ENCODE measurements at places on chromosomes 13 and 19.

DNA sequence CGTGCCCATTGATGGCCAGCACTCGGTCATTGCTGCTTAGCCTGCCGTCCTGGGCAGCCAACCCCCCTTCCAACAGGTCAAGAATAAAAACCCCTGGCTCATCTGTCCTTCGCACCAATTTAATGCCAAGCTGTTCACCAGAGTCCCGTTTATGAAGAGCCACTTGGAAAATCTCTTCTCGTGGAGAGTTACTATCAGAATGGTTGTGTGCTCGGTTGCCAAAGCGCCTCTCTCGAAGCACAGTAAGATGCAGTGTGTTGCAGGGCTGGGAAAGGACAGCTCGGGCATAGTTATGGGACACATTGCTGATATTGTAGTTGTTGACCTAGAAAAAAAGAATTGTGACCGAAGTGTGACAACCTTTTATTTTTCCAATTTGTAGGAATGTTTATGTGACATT lies 57.9 kb downstream of the LNX2 start:
- H3K36me3 ChIP-seq = peaks cover 5% of the 10 kb centered on the region
- H3K4me1 ChIP-seq = no peaks in the 10 kb centered on the region

- H3K4me3 ChIP-seq = no peak overlapping the region
- H3K36me3 ChIP-seq = no peaks in the 10 kb centered on the region
- H3K27me3 ChIP-seq = no peaks in the 10 kb centered on the region
- H3K4me1 ChIP-seq = no peaks in the 10 kb centered on the region
Observed at GRCh38 chr13:34207872-34208271, 389.9 kb downstream of the RFC3 start.

DNA sequence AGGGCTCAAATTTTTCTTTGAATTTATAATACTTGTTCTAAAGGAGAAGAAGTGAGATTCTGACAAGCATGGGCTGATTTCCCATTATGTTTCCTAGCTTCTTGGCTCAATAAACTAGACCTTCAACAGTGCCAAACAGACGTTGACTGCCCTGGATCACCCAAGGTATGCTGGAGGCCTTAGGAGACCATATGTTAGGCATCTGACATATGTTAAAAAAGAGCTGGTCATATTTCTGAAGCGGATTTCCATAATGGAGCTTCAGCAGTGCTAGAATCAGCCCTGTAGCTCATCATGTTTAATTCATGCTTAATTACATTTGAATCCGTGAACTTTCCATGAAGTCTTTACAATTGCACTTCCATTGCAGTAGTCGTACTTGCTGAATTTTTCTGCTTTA lies 653.3 kb downstream of the DIAPH3 start:
- H3K27me3 ChIP-seq = no peaks in the 10 kb centered on the region
- no peaks in the 10 kb centered on the region for H3K4me1 ChIP-seq
- DNase-seq = no peak
- H3K4me3 ChIP-seq = no peak overlapping the region
- H3K27ac ChIP-seq = no peak overlapping the region

DNA sequence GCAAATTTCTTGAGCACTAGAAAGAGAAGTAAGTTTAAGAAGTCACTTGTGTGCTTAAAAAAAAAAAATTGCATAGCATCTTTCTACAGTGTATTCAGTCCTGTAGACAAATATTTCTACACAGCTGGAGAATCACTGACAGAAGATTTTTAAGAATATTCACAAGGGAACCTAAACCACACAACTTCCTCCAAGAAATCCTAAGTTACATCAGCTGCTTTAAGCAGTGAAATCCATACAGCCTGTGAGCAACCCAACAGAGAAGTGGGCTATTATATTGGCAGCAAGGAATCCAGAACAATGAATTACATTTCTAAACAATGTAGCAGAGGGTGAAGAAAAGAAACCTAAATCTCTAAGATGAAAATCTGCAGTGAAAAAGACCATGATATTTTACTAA lies 1.5 kb downstream of the DOCK9 start:
- H3K4me1 ChIP-seq = peaks cover 15% of the 10 kb centered on the region
- no peaks in the 10 kb centered on the region for H3K36me3 ChIP-seq
- peak overlapping the region; percentile 50 for H3K4me3 ChIP-seq

- no peaks in the 10 kb centered on the region for H3K27me3 ChIP-seq
- DNase-seq = no peak
- no peak overlapping the region for H3K4me3 ChIP-seq
Observed at GRCh38 chr19:13082192-13083007, 20.3 kb downstream of the LYL1 start.

- no peak overlapping the region for H3K4me3 ChIP-seq
- H3K4me1 ChIP-seq = no peaks in the 10 kb centered on the region
- H3K27me3 ChIP-seq = no peaks in the 10 kb centered on the region
- H3K36me3 ChIP-seq = no peaks in the 10 kb centered on the region
- peak; percentile 63 for DNase-seq
- H3K27ac ChIP-seq = peak overlapping the region; percentile 72
Observed at GRCh38 chr19:20969498-20969897, 46.4 kb downstream of the ZNF85 start.

DNA sequence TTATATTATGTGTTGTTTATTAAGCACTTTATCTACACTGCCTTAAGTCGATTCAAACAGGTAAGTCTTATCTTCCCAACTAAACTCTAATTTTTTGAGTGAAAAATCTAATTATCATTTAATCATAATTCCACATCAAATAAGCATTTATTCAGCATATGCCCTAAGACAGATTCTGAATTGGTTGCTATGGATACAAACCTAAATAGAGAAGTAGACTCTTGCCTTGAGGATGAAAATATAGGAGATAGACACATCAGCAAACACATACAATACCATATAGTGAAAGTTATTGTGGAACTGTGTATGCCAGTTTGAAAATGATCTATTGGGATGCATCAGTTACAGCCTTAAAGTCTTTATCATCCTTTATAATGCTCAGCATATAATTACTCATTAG lies 1679.9 kb downstream of the SLITRK1 start:
- no peak overlapping the region for H3K27ac ChIP-seq
- H3K36me3 ChIP-seq = no peaks in the 10 kb centered on the region
- no peaks in the 10 kb centered on the region for H3K27me3 ChIP-seq
- DNase-seq = no peak
- H3K4me3 ChIP-seq = no peak overlapping the region

DNA sequence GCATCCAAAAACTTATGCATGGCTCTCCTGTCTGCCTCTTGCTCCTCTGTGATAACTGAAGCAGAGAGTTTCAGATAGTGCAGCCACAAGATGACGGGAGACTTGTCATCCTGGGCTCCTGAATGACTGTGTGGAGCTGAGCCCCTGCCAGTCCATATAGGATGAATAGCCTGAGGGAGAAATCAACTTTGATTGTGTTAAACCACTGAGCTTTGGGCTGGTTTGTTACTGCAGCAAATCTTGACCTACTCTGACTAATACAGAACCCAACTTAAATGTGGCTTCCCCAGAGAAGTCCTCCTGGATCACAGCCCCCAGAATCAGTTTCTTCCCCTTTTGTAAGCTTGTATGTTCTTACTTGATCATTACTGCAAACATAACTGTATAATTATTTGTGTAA lies 11.2 kb upstream of the ATG4D start:
- DNase-seq = no peak
- no peaks in the 10 kb centered on the region for H3K27me3 ChIP-seq

DNA sequence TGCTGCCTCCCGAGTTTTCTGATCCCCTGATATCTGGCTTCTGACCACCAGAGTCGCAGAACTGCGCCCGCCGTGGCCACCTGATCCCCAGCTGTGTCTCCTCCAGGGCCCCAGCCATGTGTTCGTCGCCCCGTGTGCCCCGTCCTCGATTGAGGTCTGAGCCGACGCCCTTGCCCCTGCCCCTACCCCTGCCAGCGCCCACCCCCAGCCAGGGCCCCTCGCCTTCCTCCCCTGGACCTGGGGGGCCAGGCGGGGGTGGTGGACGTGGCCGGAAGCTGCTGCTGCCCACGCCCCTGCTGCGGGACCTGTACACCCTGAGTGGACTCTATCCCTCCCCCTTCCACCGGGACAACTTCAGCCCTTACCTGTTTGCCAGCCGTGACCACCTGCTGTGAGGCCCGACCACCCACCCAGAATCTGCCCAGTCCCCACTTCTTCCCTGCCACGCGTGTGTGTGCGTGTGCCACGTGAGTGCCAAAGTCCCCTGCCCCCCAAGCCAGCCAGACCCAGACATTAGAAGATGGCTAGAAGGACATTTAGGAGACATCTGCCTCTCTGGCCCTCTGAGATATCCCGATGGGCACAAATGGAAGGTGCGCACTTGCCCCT lies 9.2 kb downstream of the PLPPR2 start:
- no peak for DNase-seq
- H3K36me3 ChIP-seq = no peaks in the 10 kb centered on the region
- H3K4me1 ChIP-seq = no peaks in the 10 kb centered on the region
- H3K27me3 ChIP-seq = no peaks in the 10 kb centered on the region

GRCh38 chr13:43977911-43978310 lies 98.2 kb downstream of the LACC1 start:
- H3K4me3 ChIP-seq = no peak overlapping the region
- no peaks in the 10 kb centered on the region for H3K4me1 ChIP-seq
- no peak for DNase-seq
- H3K27ac ChIP-seq = no peak overlapping the region
- H3K36me3 ChIP-seq = no peaks in the 10 kb centered on the region

DNA sequence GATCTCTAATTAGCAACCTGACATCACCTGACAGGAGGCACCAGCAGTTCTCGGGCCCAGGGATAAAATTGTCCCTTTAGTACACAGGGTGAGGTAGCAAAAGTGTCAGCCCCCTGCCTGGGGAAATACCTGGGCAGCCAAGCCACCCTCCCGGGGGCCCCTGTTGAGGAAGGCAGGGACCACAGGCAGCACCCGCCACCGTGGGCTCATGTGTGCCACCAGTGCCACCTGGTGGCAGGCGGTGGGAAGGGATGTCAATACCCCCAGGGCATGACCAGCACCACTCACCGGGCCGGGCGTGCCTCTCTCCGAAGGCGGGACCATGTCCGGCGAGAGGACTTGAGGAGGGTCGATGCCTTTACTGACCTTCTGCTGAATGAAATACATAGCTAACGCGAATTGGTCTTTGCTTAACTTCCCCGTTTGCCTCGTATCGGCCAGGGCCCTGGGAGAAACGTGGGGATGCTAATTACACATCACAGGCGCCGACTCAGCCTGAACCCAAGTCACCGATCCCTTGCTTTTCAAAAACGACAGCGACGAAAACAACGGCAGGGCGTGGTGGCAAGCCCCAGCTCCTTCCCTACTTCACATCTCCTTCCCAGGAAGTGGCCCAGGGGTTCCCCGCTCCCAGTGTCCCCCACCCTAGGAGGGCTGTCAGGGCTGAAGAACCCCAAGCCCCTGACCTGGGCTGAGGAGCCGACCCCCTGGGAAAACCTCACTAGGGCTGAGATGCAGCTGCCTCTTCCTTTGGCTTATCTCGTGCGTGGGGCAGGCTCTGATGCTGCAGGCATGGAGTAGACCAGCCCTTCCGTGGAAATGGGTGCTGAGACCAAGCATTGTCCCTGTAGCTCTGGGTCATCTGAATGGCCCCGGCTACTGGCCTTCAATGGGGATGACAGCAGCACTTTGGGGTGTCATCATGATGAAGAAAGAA lies 53.8 kb downstream of the EPS15L1 start:
- H3K4me1 ChIP-seq = no peaks in the 10 kb centered on the region
- peak; percentile 37 for DNase-seq
- H3K36me3 ChIP-seq = no peaks in the 10 kb centered on the region
- no peaks in the 10 kb centered on the region for H3K27me3 ChIP-seq
- H3K27ac ChIP-seq = no peak overlapping the region

GRCh38 chr19:36417752-36418286 lies 625 bp downstream of the ZFP82 start:
- H3K27ac ChIP-seq = peak overlapping the region; percentile 93
- peak overlapping the region; percentile 73 for H3K4me3 ChIP-seq
- H3K4me1 ChIP-seq = peaks cover 8% of the 10 kb centered on the region
- DNase-seq = no peak

- H3K36me3 ChIP-seq = no peaks in the 10 kb centered on the region
- H3K4me1 ChIP-seq = no peaks in the 10 kb centered on the region
- no peaks in the 10 kb centered on the region for H3K27me3 ChIP-seq
- no peak overlapping the region for H3K27ac ChIP-seq
Observed at GRCh38 chr13:32430018-32430747, 2.3 kb upstream of the N4BP2L1 start.

DNA sequence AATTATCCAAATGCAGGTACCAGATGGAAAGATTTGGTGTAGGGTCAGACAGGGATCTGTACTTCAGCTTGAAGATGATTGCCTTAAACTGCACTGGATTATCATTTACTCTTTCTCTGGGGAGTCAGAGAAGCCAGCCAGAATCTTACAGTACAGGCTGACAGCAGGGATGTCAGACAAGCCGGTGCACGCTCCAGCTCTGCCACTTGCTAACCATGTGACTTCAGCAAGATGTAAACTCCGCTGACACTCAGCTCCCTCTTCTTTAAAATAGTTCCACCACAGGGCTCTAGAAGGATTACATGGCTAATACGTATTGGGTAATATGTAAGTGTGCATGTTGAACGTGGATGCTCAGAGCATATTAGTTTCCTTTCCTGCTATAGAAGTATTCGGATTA lies 251.4 kb upstream of the MAB21L1 start:
- no peak overlapping the region for H3K4me3 ChIP-seq
- no peaks in the 10 kb centered on the region for H3K36me3 ChIP-seq
- H3K27ac ChIP-seq = no peak overlapping the region

DNA sequence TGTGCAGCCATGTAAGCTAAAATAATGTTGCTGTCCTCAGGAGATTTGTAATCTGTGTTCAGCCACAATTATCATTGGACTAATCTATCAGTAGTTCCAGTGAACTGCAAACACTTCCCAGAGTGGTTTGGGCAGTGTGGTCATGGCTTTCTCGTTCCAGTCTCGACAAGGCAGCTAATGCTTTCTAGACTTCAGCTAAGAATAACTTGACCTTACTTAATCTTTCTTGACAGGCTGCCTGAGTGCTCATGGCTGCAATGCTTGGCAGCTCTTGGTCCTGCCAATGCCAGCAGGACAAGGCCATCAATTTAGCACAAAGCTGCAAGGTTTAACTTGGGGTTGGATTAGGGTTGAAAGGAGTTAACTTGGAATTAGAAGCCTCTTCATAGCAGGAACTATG lies 32.8 kb downstream of the ATP12A start:
- no peak overlapping the region for H3K4me3 ChIP-seq
- H3K27ac ChIP-seq = no peak overlapping the region
- no peaks in the 10 kb centered on the region for H3K27me3 ChIP-seq
- H3K4me1 ChIP-seq = no peaks in the 10 kb centered on the region

- DNase-seq = no peak
- H3K27me3 ChIP-seq = no peaks in the 10 kb centered on the region
- no peaks in the 10 kb centered on the region for H3K36me3 ChIP-seq
- peak overlapping the region; percentile 99 for H3K4me3 ChIP-seq
- H3K4me1 ChIP-seq = no peaks in the 10 kb centered on the region
Observed at GRCh38 chr13:27172495-27172842, 858 bp upstream of the USP12 start.

DNA sequence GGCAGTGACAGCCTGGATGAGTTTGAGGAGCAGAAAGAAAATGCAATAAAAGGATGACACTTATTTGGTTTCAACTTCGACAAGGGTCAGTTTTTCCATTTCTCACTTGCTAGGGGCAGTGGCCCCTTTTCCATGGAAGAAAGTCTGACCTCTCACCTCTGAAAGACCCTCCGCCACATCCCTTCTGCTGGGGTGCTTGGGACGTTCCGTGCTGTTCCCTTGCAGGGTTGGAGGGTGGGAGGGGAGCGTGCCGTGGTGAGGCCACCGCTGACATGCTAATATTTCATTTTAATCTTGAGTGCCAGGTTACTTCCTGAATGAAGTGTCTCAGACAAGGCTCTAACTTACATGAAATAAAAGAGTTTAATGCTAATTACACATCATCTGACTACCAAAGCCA lies 5.2 kb upstream of the ZNF536 start:
- H3K36me3 ChIP-seq = no peaks in the 10 kb centered on the region
- H3K27me3 ChIP-seq = no peaks in the 10 kb centered on the region
- no peaks in the 10 kb centered on the region for H3K4me1 ChIP-seq
- H3K4me3 ChIP-seq = no peak overlapping the region
- no peak for DNase-seq

GRCh38 chr13:32645854-32646253 lies 59.6 kb downstream of the PDS5B start:
- no peak overlapping the region for H3K27ac ChIP-seq
- H3K4me3 ChIP-seq = no peak overlapping the region
- H3K27me3 ChIP-seq = no peaks in the 10 kb centered on the region

Measured in breast epithelium (tissue), 4 donors.